Suppressor macrophage treated with lipopolysaccharide for 4 hours (primary cell): ENCODE measurements at places on chromosomes 6 and 20.

GRCh38 chr6:50249493-50249892 is 199.8 kb upstream of the DEFB112 start:
- no peak for DNase-seq

DNA sequence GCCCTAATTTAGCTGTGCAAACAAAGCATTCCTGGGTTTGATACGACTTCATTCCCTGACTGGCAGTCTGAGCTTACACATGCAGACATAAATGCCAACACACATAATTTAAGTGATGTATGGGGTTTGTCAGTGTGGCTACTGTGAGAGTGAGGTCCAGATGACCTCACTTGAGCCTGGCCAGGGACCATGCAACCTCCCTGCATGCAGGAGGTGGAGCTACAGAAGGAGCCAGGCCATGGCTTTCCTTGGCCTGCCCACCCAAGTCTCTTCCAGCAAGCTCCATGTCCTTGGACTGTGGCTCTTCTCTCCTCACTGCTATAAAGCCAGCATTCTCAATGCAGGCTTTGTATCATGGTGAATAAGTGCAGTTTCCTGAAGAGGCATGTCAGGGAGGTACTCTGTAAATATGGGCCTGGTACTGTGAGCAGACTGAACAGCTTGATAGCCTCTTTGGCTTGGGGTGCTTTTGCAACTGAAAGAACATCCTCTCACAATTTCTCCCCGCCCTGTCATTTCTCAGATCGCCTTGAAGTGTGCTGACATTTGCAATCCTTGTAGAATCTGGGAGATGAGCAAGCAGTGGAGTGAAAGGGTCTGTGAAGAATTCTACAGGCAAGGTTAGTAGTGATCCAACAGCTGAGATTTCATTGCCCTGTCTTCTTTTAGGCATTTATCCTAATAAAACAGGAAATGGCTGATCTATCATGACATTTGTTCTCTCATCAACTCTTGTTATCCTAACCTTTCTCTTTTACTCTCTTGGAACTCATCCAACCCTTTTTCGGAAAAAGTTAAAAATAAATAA is 69.2 kb downstream of the MTFR2 start:
- no peak for DNase-seq

DNA sequence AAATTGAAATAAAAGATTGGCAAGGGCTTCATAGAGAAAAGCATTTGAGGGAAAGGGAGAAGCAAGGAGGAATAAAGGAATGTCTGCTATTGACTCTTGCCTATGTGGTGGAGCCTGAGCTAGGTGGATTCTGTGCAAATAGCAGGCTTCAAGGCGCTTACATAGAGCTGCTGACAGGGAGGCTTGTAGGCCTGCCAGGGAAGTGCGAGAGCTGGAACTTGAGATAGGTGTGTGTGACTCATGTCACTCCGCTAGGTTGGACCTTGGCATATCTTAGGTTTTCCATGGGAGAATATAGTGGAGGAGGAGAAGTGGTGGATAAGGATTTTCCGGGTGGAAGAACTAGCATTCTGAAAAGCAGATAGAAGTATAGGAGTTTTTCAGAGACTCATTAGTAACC is 14.0 kb downstream of the SNRNP48 start:
- DNase-seq, result no peak

- no peak for DNase-seq
These were observed 1.4 kb upstream of the BPIFB6 start for GRCh38 chr20:33030076-33030475.

GRCh38 chr6:49634092-49634835 is 2.4 kb downstream of the RHAG start:
- DNase-seq, result no peak

- peak; percentile 77 for DNase-seq
These were observed 84.3 kb upstream of the ESR1 start for GRCh38 chr6:151723152-151723551.

DNA sequence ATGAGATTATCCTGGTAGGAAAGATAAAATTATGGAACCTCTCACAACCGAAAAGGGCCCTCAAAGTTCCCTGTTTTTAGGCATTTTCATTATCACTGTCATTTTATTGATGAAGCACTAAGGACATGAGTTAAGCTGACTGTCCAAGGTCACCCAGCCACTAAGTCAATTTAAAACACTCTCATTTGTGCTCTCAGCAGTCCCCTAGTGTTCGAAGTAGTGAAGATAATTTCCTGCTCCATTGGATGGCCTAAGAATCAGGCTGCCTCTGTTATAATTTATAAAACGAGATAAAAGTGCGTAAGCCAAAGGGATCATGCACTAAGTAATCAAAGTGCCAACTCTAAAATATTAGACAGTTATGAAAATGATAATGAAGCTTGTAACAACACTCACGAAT is 169.1 kb downstream of the KIF16B start:
- no peak for DNase-seq
